Stimulated activated CD4-positive, alpha-beta T cell treated with anti-CD3 and anti-CD28 coated beads, Interleukin-4, amount 100 ng/mL, for 4 hours (primary cell): ENCODE measurements at places on chromosomes 13 and 19.

DNA sequence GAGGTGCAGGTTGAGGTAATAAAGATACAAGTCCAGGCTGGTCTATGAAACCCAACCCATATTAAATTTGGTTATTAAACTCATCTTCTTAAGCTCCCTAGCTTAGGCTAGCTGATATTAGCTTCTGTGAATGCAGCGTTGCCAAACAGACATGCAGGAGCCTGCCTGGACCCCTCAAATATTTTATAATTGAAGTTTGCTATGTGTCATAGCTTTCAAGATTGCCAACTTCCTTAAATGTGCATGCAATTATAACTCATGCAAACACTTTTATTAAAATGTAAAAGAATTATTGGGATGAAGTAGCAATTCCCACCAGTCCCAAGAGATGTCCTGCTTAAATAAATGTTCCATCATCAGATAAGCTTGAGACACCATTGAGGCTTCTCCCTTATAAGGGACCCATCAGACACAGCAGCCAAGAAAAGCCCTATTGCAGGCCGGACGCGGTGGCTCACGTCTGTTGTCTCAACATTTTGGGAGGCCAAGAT lies 51.3 kb downstream of the MBNL2 start:
- no peak for DNase-seq

- no peak for DNase-seq
These were observed 13.0 kb upstream of the SPC24 start for GRCh38 chr19:11168568-11168967.

DNA sequence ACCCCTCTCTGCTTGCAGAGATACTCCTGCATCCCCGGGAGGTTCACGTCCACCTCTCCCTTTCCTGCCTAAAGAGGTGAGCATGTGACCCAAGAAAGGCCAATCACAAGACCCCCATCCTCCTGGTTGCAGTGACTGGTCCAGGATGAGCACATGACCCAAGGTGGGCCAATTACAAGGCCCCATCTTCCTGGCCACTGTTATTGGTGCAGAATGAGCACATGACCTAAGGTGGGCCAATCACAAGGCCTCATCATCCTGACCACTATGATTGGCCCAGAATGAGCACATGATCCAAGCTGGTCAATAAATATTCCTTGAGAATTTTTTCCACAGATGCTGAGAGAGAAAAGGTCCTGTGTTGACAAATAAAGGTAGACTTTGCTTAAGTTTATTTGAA lies 350.7 kb downstream of the EFNB2 start:
- DNase-seq = no peak

- DNase-seq = no peak
These were observed 332.2 kb downstream of the TBC1D4 start for GRCh38 chr13:75149776-75150175.
